ENCODE measurements at places on chromosomes 2 and 18.

- DNase-seq, result no peak
Observed at GRCh38 chr2:181778621-181779201, 98.4 kb upstream of the NEUROD1 start.

DNA sequence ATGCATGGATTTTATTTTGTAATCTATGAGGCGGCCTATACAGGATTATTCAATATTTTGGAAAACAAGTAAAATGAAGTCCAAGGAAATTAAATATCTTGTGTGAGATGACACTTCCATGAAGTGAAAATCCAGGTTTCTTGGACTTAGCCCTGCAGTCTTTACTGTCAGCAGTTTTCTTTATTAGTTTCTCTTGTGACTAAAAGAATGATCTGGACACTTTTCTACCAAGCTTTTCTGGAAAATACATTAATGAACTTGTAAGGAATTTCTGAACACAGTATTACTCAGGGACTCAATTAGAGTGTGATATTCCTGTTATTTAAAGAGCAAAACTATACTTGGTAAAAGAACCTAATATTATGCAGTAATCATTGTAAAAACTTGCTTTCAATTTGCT, 610.4 kb upstream of the SLC8A1 start:
- no peak for DNase-seq

DNA sequence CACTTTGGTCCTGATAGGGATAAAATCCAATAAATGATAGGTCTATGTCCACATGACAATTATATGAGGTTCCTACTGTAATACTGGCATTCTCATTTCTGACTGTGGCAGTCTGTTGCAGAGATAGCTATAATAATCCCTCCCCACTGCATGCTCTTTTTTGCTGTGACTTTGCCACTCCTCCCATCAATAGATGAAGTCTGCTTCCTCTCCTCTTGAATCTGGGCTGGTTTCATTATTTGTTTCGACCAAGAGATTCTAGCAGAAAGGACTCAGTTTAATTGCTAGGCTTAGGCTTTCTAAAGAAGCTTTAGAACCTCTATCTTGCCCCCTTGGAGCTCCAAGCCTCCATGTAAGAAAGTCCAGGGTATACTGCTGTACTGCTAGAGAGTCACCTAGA, 23.3 kb upstream of the CREB1 start:
- no peak for DNase-seq

DNA sequence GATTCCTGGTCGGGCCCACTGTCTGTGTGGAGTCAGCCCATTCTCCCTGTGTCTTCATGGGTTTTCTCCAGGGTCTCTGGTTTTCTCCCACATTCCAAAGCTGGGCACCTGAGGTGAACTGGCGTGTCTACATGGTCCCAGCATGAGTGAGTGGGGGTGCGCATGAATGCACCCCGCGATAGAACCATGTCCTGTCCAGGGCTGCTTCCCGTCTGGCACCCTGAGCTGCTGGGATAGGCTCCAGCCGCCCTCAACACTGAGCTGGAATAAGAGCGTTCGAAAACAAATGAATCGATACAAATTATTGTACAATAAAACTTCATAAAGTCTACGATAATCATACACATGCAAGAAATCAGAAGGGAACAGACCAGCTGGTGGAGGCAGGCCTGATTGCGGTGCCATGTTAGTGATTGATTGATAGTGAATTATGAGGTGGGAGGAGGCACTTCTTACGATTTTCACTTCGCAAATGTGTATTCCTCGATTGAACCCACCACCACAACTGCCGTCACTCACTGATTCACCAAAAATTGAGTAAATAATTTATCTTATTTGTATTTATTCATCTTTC, 186.6 kb downstream of the MGAT5 start:
- DNase-seq, result no peak

All from D341Med (cell line).